ENCODE measurements at places on chromosomes 3 and 15.

DNA sequence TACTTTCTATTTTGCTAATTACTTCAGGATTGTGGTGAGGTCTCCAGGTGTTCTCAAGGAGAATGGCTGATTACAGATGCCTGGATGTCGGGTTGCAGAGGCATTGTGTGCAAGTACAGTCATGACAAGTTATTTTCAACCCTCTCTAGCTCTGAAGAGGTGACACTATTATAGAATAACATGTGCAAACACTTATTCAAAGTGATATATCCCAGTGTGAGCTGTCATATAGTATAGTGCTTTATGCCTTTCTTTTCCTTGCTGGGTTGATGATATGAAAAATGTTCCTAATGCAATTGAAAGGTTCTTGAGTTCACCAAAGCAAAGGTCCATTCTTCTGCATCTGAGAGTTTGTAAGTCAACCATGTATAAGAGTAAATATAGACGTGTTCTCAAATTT, 167.2 kb downstream of the SPATA16 start:
- DNase-seq: no peak

GRCh38 chr3:182967218-182968204, 12.8 kb downstream of the DCUN1D1 start:
- no peak for DNase-seq

DNA sequence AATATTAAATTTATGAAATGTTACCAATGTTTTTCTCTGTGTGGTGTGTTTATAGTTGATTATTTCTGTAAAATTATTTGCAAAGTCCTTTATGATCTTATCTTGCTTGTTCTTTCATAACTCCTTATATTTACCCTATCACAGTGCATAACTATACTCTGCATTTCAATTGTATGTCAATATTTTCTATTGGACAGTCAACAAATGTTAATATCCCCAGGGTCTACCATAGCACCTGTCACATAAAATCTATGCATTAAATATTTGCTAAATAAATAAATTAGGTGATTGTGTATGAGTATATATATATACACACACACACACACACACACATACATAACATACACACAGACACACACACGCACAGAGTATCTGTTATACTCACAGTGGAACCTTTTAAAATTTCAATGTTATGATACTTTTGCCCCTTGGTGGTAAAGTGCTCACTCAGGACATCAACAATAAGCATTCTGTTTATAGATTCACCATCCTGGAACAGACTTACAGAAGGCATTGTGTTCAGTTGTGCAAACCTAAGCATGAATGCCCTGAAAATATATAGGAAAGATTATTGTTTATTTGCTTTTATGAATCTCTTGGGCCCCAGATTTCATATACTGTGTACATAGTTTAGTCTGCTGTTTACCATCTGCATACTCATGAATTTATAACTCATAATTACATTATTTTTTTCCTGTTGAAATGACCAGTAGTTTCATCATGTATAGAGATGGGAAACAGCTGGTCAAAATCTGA, 443.7 kb downstream of the EPHA6 start:
- DNase-seq: no peak

DNA sequence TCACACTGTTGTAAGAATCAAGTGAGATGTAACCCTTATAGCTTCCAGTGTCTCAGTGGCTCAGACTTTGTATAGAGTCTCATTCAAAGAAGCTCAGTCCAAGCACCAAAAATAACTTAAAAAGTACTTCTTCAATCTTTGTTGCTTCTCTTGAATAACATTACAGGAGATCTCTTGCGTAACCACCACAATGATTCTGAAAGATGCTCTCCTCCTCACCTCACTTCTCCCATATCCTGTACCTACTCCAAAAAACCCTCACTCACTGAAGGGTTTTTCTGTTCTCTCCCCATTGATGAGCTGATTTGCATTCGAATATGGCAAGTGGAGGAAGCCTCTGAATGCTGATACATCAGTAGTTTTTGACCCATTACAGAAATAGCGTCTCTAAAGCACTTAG, 39.4 kb upstream of the MRPS22 start:
- no peak for DNase-seq

GRCh38 chr3:128681369-128681829, 30.8 kb upstream of the RPN1 start:
- no peak for DNase-seq

- DNase-seq: no peak
These were observed 683.7 kb upstream of the CBLB start for GRCh38 chr3:106552351-106553043.

DNA sequence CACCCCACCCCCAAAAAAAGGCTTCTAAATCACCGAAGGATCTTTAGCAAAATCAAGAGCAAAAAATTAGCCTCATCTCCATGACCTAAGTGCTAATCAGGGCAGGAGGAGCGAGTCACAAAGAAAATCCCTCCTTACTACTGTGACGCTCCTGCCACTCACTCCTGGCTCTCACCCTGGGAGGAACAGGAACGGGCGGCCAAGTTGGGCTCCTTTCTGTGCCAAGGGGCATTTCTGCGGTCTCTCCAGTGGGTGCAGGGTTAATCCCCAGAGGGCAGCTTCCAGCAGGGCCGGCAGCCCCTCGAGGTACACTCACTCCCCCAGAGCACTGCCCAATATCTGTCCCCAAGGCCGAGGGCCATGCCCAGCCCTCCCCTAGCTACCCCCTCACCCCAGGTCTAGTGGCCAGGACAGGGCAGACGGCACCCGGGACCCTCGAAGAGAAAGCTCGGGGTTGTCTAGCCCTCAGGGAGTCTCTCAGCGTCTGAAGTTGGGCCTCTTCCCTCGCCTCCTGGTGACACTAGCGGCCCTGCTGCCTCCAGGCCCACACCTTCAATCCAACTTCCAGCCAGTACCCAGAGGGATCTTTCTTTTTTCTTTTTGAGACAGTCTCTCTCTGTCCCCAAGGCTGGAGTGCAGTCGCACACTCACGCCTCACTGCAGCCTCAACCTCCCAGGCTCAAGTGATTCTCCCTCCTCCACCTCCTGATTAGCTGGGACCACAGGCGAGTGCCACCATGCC, 706 bp downstream of the CAV3 start:
- DNase-seq: no peak

DNA sequence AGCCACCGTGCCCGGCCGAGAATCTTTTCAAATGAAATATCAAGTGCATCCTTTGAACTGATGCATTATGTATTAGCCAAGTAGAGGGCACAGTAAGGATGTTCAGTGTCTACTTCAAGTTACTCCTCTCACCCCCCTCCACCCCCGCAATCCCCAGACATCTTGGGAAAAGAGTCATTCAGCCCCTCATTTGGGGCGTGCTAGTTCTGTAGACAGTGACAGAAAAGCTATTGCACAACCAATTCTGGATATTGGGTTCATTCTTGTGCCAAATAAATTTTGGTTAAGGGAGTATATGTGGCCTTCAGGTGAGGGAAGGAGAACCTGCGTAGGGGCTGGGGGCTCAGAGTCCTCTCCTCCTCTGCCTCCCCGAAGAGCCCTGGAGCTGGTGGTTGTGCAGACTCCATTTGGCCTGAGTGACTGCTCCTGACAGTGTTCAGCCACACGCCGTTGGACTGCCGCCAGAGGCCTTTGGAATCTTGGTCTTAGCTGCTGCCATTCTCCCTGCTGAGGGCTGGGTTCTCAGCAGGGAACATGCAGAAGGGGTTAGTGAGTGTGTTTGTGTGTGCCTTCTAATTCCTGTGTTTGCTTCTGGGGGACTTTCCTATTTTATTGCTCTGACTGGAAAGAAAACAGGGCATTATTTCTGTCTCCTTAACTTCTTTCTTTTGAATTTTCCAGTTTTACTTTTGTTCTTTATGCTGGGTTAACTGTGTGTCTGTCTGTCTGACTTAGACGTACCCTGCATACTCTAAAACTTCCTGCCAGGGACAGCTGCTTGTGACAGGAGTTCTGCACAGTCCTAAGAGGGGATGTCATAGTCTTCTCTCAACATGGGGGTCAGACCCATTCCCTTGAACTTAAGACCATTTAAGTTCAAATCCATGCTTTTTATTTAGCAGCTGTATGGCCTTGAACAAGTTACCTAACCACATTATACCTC, 21.0 kb downstream of the RARB start:
- peak; percentile 21 for DNase-seq

DNA sequence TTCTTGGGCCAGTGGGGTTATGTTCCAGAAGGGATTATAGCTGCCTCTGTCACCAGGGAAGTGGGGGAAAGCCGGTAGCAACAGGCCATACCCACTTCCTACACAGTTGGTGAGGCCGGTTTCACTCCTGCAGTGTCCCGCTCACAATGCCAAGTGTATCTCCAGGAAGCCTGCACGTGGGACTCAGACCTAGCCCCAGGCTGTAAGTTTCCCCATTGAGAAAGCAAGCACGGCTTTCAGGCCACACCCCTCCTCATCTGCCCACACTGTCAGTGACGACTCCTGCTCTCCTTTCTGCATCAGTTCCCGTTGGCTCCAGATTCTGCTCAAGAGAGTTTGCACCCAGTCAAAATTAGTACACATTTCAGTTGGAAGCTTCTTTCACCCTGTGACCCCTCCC, 51.6 kb upstream of the CPOX start:
- DNase-seq: no peak

- DNase-seq: no peak
These were observed 106.4 kb upstream of the PTX3 start for GRCh38 chr3:157330206-157330605.

DNA sequence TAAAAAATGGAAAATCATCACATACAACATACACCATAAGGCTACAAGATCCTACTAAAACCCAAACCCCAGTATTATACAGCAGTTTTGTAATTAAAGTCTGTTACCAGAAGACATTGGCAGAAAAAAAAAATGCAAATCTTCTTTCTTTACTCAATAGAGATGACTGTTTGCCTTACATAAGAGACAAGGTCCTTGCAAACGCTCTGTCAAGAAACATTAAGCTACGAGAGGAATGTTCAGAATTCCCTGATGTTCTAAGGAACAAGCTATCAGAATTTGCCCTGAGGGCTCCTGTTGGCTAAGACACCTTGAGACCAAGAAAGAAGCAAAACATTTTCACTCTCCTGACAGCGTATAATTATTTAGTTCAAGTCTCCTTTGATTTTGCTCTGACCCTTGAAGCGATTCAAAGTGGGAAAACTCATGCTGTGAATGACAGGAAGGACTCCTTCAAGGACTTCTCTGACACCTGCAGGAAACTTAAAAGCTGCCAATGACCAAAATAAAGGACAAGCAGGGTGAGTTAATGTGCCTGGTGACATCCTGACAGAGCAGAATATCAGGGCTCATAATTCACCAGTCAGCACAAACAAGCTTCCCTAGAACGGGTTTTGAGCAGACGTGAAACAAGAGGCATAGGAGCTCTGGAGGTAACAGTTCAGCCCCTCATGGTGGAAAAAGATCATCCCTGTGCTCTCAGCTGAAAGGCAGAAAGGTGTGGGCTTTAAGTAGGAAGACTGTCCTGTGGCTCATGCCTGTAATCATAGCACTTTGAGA, 2.5 kb downstream of the SCAMP2 start:
- no peak for DNase-seq

- DNase-seq: no peak
These were observed 156.1 kb downstream of the STXBP5L start for GRCh38 chr3:121064121-121064520.

GRCh38 chr3:183122257-183122932, 23.1 kb upstream of the MCCC1 start:
- peak; percentile 54 for DNase-seq

Data from HTR-8/SVneo (cell line).